ENCODE measurements at places on chromosomes 7 and 10. TPM values are rescaled to one million over a fixed set of nuclear protein-coding genes. Genes with fewer than 3 reads are reported as not detected.
A peak's percentile ranks its signal among the peaks of the same experiment; 100 is the strongest.

Gene MRC1
- 47.6 TPM for total RNA-seq

Gene ZNF679
- total RNA-seq: not detected

GRCh38 chr10:125816548-125816947, 6.5 kb downstream of the UROS start:
- no peak for DNase-seq

DNA sequence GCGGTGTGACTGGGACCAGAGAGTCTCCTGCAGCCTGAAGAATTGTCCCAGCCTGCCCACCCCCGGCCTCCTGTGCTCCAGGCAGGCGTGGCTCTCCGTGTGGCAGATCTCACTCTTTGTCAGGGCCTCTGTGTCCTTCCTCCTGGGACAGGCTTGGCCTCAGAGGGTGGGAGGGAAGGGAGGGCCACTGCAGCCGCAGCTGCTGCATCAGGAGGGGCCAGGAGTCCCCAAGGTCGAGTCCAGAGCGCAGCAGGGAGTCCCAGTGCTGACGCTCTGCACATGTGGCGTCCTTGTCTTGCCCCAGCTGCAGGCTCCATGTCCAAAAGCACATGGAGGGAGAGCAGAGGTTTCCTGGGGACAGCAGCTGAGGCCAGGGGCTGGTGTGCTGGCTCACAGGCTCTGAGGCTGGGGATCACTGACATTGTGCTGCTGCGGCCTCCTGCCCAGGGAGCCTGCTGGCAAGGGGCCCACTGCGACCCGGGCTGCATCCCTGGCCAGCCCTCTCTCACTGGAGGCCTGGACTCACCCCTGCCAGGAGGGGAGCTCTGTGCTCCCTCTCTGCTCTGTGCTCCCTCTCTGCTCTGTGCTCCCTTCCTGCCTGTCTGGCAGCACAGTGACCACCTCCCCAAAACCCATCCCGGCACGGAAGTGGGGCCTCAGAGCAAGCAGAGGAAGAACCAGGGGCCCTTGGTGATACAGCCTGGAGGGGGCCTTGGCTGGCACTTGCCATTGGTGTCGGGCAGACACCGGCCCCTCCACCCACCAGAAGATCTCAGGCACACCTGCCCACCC, 114.6 kb upstream of the RET start:
- no peak for DNase-seq

- DNase-seq: no peak
These were observed 48.5 kb upstream of the TARP start for GRCh38 chr7:38321967-38322366.

- DNase-seq: no peak
These were observed 10.3 kb upstream of the TSPAN13 start for GRCh38 chr7:16743236-16743635.

DNA sequence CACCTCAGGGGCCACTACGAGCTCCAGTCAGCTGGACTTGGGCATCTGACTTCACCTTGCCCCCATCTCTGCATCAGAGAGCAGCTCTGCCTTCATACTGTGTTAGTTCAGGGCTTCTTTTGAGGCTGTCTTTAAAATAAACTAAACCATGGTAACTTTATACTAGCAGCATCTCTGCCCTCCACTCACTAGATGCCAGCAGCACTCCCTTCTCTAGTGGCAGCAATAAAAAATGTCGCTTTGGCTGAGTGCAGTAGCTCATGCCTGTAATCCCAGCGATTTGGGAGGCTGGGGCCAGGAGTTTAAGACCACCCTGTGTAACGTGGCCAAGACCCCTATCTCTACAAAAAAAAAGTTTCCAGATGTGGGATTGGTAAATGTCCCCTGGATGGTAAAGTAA, 584.4 kb downstream of the INHBA start:
- DNase-seq: no peak

DNA sequence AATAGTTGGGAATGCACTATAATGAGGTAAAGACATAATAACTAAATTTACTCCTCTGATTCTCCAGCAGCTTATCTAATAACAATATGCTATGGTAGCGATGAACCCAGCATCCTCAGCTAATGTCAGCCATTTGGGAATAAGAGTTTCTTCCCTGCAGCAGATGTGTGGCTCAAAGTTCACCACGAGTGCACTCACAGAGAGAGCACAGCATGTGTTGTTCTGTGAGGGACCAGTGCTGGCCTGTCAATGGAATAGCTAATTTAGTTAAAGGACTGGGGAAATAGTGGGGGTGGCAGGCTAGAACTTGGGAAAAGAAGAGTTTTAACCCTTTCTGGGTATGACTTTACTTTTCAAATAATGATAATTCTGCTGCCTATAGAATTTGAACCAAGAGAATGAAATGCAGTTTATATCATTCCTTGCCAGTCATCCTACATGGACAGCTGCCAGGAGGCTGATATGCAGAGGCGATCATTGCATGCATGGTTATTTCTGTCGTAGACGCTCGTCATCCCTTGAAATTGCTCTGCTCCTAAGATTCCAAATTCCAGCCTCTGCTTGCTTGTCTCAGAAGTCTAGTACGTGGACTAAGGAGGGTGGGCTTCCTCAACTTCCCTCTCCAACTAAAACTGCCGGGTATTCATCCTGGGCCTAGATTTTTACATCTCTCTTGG, 355.6 kb downstream of the RNLS start:
- DNase-seq: peak; percentile 13

All from thyroid gland (tissue), 4 donors.